ENCODE measurements at places on chromosomes 11 and 22. TPM values are rescaled to one million over a fixed set of nuclear protein-coding genes. Genes with fewer than 3 reads are reported as not detected.

Gene MS4A12
- not detected for total RNA-seq

Gene GDPD4
- not detected for total RNA-seq

Gene PANX2
- total RNA-seq = 0.65 TPM

Gene NRGN
- total RNA-seq = 0.36 TPM

Gene SCGB2A2
- not detected for total RNA-seq

Gene SELENOO
- 18.3 TPM for total RNA-seq

Gene APOL2
- 40.3 TPM for total RNA-seq

Gene CLDN5
- total RNA-seq = 40.5 TPM

Gene TMPRSS5
- not detected for total RNA-seq

Gene FDX1
- total RNA-seq = 6.8 TPM

Gene CAT
- total RNA-seq = 96.2 TPM

Gene OR52I1
- total RNA-seq = not detected

Gene SLCO2B1
- total RNA-seq = 0.32 TPM

Gene APOBEC3B
- 6.0 TPM for total RNA-seq

Gene ADORA2A
- total RNA-seq = 6.8 TPM

Gene TRIM49
- total RNA-seq = not detected

Gene TRPM5
- total RNA-seq = not detected

Measured in cardiac atrium fibroblast (primary cell).